ENCODE measurements at places on chromosomes 4 and X.

- no peak for DNase-seq
Observed at GRCh38 chr4:140170299-140170698, 16.3 kb upstream of the MAML3 start.

DNA sequence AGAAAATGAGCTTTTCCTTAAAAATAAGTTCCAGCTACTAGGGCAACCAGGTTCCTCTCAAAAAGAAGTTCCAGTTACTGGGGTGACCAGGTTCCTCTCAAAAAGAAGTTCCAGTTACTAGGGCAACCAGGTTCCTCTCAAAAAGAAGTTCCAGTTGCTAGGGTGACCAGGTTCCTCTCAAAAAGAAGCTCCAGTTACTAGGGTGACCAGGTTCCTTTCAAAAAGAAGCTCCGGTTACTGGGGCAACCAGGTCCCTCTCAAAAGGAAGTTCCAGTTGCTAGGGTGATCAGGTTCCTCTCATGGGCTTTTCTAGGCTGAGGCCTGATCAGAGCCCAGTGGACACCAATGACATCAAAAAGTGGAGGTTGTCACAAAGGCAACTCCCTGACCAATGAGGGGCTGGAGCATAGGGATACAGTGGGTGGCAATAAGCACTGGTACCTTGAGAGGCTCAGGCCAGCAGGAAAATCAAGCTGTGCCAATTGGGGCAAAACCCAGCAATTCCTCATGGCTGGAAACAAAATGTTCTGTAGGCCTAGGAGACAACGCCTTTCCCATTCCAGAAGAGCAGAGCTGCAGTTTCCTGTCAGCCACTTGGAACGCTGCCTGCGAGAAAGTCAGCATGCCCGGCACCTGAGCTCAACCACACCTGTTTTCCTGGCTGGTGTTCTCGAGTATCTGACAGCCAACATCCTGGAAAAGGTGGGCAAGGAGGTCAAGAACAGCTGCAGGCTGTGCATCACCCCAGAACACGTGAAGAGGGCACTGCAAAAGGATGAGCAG, 12.3 kb upstream of the SYTL5 start:
- DNase-seq: no peak

GRCh38 chr4:108777388-108777787, 14.5 kb upstream of the ETNPPL start:
- DNase-seq: no peak

- no peak for DNase-seq
Observed at GRCh38 chr4:85792376-85793232, 317.7 kb downstream of the ARHGAP24 start.

GRCh38 chr4:10023806-10024205, 2.5 kb upstream of the SLC2A9 start:
- DNase-seq: no peak

DNA sequence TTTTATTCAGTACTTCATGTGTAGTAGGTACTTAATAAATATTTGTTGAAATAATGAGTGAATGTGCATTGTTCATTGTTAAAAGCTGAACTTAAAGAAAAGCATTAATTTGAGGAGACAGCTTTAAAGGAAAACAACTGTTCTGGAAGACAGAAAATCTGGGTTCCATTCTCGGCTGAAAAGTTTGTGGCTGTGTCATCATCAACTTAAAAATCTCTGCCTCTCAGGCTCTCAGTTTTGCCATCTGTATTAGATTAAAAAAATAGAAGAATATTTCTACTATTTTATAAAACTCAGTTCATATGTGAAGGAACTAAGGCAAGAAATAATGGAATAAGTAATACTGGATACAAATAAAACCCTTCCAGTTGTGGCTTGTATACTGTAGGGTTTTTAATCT, 62.5 kb downstream of the FSTL5 start:
- DNase-seq: no peak

- DNase-seq: no peak
Observed at GRCh38 chrX:120625371-120625770, 4.5 kb downstream of the C1GALT1C1 start.

DNA sequence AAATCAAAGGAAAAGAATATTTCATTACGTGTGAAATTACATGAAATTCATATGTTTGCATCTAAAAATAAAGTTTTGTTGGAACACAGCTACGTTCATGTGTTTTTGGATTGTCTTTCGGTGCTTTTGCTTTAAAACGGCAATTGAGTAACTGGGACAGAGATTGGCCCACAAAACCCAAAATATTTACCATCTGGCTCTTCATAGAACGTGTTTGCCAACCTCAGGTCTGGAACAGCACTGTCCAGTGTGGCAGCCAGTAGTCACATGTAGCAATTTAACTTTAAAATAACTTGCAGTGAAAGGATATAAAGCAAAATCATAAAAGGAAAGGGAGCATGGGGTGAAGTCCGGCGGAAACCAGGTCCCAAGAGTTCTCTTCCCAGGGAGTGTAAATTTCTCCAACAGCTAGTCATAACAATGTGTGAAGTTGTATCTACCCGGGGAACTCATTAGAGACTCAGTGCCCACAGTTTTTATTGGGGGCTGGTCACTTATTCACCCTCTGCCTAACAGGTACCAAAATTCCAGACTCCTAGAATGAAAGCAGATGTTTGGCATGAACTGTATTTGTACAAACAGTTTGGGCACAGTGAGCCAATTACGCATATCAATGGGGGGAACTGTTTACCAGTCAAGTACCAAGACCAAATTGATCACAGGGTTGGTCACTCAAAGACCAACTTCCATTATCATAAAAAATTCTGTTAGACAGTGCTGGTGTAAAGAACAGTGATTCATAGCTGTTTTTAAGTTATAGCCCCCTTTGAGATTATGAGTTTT, 10.3 kb downstream of the OCIAD1 start:
- no peak for DNase-seq

DNA sequence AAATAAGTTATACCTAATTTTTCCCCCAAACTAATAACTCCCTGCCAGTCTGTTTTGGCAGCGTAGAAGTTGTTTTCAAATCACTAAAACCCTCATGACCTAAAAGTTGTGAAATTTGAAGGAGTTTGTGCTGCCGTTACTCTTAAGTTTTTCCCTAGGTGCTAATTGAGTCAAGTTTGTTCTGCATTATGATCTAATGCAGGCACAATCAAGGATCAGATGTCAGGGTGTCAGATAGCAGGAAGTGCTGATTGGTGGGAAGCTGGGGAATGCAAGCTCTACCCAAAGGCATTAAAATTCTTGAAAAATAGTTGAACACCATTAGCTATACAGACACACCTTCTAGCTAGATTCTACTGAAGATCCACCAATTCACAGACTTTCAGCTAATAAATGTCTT, 51.9 kb downstream of the ARX start:
- no peak for DNase-seq

- DNase-seq: no peak
Observed at GRCh38 chr4:61440321-61440720, 240.2 kb downstream of the ADGRL3 start.

GRCh38 chr4:93084599-93085305, 743.8 kb upstream of the ATOH1 start:
- DNase-seq: no peak

DNA sequence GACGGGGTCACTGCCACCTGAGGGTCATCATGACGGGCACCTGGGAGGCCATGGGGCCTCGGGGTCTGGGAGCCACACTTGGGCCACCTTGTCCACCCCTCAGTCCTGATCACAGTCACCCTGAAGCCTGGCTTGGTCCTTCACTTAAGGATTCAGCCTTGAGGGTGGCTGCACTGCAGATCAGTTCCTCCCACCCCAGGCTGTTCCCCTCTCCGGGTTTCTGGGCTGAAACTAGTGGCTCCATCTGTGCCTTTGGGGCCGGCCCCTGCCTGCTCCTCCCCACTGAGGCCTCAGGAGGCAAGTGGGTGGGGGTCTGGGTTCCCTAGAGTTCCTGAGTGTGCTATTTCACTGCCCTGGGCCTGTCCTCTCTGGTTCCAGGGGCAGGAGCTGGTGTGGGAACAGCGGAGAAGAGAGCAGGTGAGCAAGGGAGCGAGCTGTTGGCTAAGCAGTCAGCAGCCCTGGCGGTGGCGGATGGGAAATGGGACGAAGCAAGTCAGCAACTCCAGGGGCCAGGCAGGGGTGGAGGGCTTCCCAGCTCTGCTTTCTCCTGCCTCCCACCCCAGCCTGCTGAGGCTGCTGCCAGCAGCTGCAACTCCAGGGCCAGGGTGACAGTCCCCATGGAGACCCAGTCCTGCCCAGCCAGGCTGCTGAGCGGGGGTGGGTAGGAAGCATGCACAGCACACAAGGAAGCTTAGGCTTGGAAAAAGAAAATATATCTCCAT, 81.2 kb downstream of the TMEM144 start:
- DNase-seq: no peak

DNA sequence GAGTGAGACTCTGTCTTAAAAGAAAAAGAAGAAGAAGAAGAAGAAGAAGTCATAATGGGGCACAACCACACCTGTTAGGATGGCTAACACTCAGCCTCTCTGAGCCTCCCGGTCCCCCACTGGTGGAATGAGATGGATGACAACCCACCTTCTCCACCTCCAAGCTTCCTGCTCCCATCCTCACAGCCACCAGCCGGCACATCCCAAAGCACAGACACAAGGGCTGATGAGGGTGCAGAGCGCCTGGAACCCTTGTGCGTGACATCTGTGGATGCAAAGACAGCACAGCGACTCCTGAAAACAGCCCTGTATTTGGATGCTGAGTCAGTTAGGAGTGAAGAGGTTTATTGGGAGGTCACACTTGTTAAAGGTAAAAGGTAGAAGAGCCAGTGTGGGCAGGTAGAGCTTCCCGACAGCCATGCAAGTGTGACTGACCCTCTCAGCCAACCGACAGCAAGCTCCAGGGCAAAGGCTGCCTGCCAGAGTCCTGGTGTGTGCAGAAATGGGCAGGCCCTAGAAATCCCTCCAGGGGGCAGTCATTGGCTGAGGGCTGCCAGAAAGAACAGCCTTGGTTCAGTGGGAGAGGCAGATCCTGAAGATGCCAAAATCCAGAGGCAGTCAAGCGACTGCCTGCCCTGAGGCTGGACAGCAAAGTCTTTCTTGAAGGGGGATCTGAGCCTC, 26.6 kb upstream of the MAN2B2 start:
- DNase-seq: peak; percentile 20

DNA sequence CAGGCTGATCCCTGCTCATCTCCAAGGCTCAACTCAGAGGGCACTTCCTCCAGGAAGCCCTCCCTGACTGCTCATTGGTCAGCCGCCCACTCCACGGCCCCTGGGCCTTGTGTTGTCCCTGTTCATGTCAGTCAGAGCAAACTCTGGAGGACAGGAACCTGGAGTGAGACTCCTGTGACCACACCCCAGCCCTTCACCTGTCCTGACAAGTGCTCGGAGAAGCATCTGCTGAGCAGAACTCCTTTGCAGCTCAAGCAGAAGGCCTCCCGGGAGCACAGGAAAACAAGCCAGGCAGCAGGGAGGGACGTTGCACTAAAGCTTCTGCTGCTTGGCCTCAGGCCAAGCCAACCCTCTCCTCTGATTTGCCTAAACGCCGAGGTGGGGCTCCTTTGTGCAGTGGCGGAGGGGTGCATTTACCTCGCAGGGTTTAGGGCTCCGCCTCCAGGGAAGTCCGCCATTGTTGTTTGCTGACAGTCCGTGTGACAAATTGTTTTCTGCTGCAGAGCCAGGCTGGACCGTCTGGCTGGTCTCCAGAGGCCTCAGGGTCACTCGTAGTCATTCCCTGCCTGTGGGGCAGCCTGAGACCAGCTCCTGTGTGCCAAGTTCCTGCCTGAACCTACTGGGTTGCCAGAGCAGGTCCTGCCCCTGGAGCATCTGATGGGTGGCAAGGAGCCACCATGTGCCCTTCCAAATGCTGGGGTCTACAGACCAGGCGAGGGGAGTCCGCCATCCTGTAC, 61.8 kb downstream of the C4orf50 start:
- DNase-seq: no peak

DNA sequence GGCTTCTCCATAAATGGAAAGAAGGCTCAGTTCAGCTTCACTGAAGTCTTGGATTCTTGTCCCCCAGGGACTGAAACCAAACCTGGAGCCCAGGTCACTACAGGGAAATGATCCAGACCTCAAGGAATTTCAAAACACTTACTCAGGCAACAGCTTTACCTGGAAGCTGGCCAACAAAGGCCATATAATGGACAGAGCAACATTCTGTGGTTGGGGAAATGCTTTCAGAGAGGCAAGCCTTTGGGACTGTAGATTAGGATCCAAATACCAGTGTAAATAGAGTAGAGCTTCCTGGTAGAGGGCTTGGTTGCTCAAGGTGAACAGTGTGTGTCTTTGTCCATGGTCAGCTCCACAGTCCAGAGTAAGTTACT, 57.0 kb upstream of the PROM1 start:
- peak; percentile 98 for DNase-seq

- no peak for DNase-seq
Observed at GRCh38 chr4:120680647-120681228, 241.8 kb downstream of the PRDM5 start.

- no peak for DNase-seq
Observed at GRCh38 chrX:99095965-99096635, 1314.0 kb downstream of the PCDH19 start.

DNA sequence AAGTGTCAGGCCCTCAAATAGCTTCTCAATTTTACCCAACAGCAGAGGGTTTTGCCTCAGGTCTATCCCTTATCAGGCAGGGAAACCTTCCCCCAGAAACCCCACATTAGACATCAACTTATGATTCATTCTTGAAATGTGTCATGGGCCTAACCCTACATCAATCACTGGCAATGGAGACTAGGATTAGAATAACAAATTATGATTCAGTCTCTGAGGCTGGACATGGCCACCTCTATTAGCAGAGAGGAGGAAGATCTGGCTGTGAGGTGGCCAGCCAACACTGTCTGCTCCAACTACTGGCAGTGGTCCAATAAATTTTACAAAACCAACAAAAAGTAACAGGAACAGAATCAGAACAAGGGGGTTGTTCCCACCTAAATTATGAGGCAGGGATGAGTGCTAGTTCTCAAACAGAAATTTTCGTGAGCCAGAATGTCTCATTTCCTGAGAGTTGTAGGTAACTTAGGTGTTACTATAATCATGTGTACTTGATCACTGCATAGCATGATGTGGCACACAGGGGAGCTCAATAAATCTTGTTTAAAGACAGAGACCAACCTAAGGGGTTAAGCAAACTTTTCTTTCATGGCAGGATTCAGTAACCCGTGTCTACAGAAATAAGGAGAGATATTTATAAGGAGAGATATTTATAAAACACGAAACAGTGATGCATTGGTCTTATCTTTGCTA, 126.8 kb downstream of the NFKB1 start:
- peak; percentile 45 for DNase-seq

- no peak for DNase-seq
Observed at GRCh38 chr4:30924495-30924894, 204.3 kb downstream of the PCDH7 start.

DNA sequence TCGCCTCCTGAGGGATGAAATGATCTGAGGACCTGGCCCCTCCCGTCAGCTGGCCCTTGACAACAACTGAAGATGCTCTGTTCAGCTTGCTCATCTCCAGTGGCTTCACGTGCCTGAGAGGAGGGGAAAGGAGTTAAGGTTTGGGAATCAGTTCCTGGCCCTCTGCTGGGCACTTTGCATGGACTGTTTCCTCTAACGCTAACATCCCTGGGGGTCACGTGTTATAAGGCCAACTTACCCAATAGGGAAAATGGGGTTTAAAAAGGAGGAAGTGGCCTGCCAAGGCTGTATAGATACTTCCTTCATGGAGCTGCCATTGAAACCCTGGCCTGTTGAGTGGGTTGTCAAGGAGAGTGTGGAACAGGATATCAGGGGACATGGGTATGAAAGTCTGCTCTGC, 65.6 kb downstream of the OR13H1 start:
- DNase-seq: no peak
